ENCODE measurements at places on chromosomes 5 and 9. TPM values are rescaled to one million over a fixed set of nuclear protein-coding genes. Genes with fewer than 3 reads are reported as not detected.

The ANKRD34B gene
- total RNA-seq, result 0.19 TPM

DNA sequence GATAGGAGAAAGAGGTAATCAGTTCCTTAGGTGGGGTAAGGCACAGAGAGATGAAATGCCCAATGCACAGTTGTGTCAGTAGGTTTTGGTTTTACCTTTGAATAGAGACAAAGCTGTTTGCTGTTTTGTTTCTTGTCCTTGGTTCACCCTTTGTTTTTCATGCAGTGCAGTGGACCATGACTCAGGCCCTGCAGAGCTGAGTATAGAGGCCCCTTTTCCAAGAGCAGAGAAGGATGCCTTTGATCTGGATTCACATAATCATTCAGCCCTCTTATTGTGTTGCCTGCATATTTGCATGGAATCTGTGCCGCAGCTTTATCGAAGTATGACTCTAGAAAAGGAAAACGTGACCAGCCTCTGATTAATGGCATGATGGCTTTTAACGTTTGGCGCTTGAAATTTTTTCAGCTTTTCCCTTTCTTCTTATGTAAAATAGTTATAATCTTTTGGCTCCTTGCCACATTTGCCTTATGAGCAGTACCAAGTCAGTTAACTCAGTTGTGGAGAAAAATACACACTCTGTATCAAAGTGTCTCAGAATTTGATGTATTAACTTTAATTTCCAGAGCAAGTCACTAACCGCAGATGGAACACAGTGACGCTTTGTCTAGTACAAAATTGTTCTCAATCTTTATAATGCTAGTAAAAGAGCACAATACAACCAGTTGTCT lies 197.6 kb downstream of the KDM4C start:
- peak overlapping the region; percentile 71 for H3K27ac ChIP-seq
- no peaks in the 10 kb centered on the region for H3K27me3 ChIP-seq
- no peak for DNase-seq
- H3K4me3 ChIP-seq, result peak overlapping the region; percentile 35

- H3K27ac ChIP-seq, result peak overlapping the region; percentile 98
- DNase-seq, result no peak
- no peaks in the 10 kb centered on the region for H3K36me3 ChIP-seq
- peaks cover 3% of the 10 kb centered on the region for H3K27me3 ChIP-seq
- peaks cover 40% of the 10 kb centered on the region for H3K4me1 ChIP-seq
- peak overlapping the region; percentile 49 for H3K4me3 ChIP-seq
Measured at GRCh38 chr9:121561385-121562222, 62.0 kb upstream of the GGTA1 start.

DNA sequence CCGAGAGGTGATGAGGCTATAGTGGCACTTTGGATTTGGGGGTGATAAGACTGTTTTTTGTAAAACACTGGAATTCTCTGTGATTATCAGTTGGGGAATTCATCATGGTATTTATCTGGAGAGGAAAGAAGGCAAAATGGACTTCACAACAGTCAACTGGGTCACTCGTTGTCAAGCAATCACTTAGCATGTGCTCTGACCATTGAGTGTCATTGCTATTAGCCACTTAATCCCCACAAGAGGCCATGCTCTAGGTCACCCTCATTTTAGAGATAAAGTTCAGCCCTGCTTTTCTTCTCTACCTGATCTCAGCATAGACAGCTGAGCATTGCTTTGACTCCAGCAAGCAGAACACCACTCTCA lies 160.1 kb upstream of the PITX1 start:
- peaks cover 89% of the 10 kb centered on the region for H3K27me3 ChIP-seq
- no peak for DNase-seq
- H3K27ac ChIP-seq, result no peak overlapping the region
- H3K4me1 ChIP-seq, result peaks cover 10% of the 10 kb centered on the region
- no peak overlapping the region for H3K4me3 ChIP-seq

GRCh38 chr9:93161786-93162562 lies 22.0 kb upstream of the WNK2 start:
- H3K36me3 ChIP-seq, result no peaks in the 10 kb centered on the region
- DNase-seq, result no peak
- no peak overlapping the region for H3K4me3 ChIP-seq
- no peaks in the 10 kb centered on the region for H3K27me3 ChIP-seq
- no peak overlapping the region for H3K27ac ChIP-seq
- H3K4me1 ChIP-seq, result peaks cover 25% of the 10 kb centered on the region

- no peak for DNase-seq
- peaks cover 9% of the 10 kb centered on the region for H3K36me3 ChIP-seq
- H3K27me3 ChIP-seq, result peaks cover 29% of the 10 kb centered on the region
- peak overlapping the region; percentile 88 for H3K27ac ChIP-seq
- peaks cover 25% of the 10 kb centered on the region for H3K4me1 ChIP-seq
Measured at GRCh38 chr9:127931092-127931881, 710 bp upstream of the PIP5KL1 start.

The CTXN3 gene
- total RNA-seq, result not detected

The CRAT gene
- total RNA-seq, result 14.5 TPM

The SHISAL2B gene
- total RNA-seq, result 0.63 TPM

GRCh38 chr5:142684508-142685041 lies 1.3 kb downstream of the FGF1 start:
- H3K27ac ChIP-seq, result no peak overlapping the region
- DNase-seq, result peak; percentile 56
- no peaks in the 10 kb centered on the region for H3K36me3 ChIP-seq
- H3K27me3 ChIP-seq, result peaks cover 5% of the 10 kb centered on the region
- peaks cover 25% of the 10 kb centered on the region for H3K4me1 ChIP-seq

DNA sequence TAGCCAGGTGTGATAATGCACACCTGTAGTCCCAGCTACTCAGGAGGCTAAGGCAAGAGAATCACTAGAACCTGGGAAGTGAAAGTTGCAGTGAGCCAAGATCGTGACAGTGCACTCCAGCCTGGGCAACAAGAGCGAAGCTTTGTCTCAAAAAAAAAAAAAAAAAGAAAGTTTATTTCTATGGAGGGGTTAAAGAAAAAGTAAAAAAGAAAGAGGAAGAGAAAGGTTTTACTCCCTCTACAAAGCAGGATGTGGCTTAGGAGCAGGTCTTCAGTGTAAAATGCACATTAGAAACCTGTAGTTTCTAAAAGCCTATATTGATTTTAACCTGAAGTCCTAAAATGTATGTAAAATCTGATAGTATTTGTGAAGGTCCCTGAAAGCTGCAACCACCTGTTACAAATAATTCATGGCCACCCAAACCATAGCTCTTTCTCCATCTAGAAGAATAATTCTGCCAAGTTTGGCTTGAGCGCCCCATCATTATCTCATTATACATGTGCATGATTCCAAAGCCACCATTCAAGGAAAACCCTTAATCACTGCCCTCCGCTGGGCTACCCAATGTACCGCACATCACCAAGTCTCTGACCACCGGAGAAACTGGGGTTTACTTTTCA lies 3.4 kb downstream of the FNBP1 start:
- no peak for DNase-seq
- H3K4me1 ChIP-seq, result peaks cover 38% of the 10 kb centered on the region
- H3K36me3 ChIP-seq, result peaks cover under 1% of the 10 kb centered on the region
- peaks cover 5% of the 10 kb centered on the region for H3K27me3 ChIP-seq
- no peak overlapping the region for H3K4me3 ChIP-seq
- H3K27ac ChIP-seq, result peak overlapping the region; percentile 53
